ENCODE measurements at places on chromosomes 2 and 18.

GRCh38 chr2:17545680-17546613 is 5.5 kb downstream of the VSNL1 start:
- no peak for DNase-seq

DNA sequence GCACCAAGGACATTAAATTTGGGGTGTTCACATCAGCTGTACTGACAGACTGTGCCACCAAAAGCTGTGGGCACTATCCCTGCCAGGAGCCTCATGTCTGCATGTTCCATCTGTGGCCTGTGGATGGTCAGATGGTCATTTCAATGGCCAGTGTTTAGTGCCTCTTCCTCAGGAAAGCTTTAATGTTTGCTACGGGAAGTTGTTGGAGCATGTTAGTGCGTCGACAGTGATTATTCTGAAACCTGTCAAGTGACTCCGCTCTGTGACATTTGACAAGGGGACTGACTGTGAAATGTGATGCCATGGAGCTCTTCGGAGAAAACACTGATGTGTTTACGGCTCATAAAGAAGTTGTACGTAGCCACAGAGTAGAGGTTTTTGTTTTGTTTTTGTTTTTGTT is 18.7 kb upstream of the RGPD4 start:
- DNase-seq, result no peak

DNA sequence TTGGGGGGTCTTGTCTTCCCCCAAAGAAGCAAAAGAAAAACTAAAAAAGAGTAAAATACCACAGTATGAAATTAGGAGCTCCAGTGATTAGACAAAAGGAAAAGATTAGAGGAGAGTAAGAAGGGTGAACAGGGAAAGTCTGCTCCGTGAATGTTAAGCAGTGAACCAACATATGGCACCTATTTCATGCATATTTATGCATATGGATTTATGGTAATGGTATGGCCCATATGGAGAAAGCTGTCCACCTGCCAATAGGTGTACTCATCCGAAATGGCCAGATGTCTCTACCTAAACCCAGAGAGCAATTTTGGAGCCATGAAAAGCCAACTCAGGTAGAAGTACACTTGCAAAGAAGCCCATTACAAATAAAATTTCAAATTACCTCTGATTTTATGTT is 404.0 kb upstream of the RAB6C start:
- DNase-seq, result no peak

DNA sequence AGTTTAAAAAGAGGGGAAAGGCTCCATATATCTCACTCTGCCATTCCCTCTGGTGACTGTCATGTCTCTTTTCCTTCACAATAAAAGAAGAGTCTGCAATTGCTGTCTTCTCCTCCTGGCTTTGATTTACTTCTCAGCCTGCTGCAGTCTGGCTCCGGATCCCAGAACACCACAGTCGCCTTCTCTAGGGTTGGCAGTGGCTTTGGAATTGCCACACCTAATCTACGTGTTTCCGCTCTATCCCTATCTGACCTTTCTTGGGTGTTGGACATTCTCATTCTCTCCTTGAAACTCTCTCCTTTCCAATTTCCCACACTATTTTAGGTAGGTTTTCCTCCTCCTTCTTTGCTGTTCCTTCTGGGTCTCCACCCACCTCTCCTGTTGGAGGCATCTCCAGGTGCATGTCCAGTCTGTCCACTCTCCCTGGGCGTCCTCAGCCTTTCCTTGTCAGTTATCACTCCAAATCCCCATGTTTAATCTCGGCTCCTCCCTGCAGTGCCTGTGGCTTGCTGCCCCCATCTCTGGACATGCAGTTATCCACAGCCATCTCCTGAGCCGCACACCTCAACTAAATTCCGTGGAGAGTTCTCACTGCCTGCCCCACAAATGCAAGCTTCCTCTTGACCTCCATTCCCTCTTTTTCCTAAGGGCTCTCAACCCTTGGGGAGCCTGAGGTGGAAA is 112.8 kb downstream of the KCTD1 start:
- no peak for DNase-seq

DNA sequence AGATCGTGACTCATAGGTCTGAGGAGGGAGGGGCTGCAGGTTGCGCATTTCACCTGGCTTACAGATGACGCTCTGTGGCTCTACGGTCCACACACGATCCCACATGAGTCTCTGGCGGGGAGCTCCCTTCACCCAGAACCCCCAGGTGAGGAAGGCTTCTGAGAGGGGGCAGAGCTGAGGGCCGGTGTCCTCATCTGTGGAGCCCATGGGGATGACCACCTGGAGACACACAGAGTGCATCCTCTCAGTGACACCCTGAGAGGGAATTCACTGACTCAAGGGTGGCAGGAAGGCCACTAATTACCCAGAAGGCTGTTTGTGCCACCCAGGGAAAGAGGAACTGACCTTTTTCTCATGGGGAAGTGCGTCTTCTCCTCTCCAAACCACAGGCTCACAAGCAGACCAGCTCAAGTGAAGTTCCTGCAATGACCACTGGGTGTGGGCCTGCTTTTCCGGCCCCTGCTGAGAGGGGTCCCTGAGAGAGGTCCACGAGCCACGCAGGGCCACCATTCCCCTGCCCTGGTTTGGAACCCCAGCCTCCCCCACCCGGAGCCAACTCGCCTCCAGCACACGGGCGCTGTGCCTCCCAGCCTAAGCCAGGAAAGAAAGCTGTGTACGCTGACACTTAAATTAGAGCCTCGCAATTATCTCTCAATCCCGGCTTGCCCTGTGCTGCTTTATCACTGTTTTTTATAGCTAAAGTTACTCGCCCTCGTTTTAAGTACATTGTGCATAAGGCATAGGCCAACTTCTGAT is 114.1 kb downstream of the BCL11A start:
- DNase-seq, result no peak

- DNase-seq, result no peak
Measured at GRCh38 chr2:30218338-30218713, 13.0 kb upstream of the LBH start.

GRCh38 chr2:80238692-80239469 is 65.7 kb downstream of the LRRTM1 start:
- DNase-seq, result no peak

GRCh38 chr18:13006531-13007247 is 15.5 kb downstream of the CEP192 start:
- DNase-seq, result no peak

- DNase-seq, result no peak
Measured at GRCh38 chr18:21684731-21685130, 19.8 kb downstream of the ABHD3 start.

DNA sequence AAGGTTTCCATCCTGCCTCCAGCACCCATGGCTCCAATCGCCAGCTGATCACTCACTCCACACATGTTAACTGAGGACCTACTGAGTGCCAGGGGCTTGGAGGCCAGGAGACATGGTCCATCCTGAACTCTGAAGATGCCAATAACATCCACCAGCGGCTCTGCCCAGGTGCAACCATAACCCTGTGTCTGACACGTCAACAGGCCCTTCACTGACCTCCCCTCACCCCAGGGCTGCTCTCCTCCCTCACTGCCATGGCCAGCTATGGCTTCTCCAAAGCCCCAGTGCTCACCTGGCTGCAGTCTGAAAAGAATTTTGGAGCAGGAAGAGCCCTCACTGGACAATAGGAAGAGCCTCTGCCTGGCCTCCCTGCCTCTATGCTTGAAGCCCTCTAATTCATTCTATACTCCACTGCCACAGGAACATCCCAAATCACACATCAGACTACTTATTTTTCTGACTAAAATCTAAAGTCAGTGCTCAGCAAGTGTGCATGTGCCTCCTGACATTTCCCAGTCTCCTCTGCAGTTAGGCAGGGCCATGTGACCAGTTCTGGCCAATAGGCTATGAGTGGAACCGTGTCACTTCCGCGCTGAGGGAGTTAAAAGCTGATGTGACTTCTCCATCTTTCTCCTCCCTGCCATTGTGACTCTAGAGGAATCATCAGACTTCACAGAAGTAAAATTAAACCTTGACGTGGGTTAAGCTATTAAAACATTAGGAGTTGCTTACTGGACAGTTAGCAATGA is 37.2 kb downstream of the ZBTB7C start:
- no peak for DNase-seq
